ENCODE measurements at places on chromosomes 2 and 18.
A peak's percentile ranks its signal among the peaks of the same experiment; 100 is the strongest.

DNA sequence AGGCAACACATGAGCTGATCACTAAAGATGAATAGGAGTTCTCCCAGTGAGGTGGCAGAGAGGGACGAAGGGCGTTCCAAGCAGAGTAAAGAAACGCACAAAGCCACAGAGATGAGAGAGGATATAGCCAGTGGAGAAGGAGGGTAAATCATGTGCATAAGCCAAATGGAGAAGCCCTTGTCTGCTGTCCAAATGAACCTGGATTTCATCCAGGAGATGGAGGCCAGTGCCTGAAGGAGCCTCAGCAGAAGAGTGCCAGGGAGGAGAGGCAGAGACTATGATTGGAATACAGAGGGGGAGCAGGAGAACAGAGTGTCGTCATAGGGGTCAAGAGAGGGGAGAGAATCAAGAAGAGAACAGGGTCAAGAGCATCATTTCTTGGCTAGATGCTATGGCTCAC, 48.9 kb upstream of the STPG4 start:
- DNase-seq, result no peak

- no peak for DNase-seq
Measured at GRCh38 chr2:2913601-2914120, 464.0 kb downstream of the EIPR1 start.

DNA sequence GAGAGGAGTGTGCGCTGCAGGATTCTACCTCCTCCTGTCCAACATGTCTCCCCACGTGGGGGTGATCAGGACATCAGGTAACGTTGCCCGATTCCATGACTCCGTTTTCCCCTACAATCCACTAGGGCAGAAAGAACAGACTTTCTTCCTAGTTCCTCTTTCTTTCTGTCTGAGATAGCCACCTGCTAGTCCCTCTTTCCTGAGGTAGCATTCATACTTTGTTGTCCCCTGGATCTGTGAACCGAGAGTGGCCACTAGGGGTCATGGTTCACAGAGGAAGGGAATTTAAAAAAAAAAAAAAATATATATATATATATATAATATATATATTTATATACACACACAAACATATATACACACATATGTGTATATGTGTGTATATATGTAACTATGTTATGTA, 210.0 kb upstream of the ZNF521 start:
- no peak for DNase-seq

GRCh38 chr18:40935423-40935822, 1019.6 kb upstream of the PIK3C3 start:
- DNase-seq, result no peak

GRCh38 chr2:205188239-205189138, 493.8 kb upstream of the NRP2 start:
- DNase-seq, result peak; percentile 16

GRCh38 chr18:79501006-79501405, 105.3 kb downstream of the NFATC1 start:
- DNase-seq, result no peak

Measured in HAP-1 (cell line).